ENCODE measurements at places on chromosomes 4 and X.

- DNase-seq: no peak
Measured at GRCh38 chr4:7272404-7272803, 80.1 kb downstream of the SORCS2 start.

DNA sequence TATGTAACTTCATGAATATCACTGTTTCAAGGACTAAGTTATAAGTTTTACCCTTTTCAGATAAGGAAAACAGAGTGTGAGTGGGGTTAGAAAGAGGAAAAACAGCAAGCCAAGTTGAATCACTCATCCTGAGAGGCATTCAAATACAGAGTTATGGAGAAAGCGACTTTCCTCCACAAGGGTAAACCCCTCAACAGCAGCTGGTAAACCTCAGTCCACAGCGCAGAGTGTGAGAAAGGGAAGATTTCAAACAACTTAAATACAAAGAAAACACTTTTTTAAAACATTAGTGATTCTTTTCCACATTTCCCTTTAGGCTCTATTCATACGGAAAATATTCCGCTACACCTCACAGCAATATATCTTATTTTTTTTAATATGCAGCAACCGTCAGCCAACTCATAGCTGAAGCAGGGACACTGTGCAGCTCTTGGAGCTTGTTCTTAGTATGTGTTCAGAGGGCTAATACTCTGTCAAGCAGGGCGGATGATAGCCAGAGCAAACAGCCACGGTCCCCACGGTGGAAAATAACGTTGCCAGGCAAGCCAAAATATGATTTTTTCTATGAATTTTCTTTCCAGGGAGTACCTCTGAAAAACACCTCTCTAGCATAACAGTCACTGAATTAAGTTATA is 488.9 kb upstream of the FAT1 start:
- DNase-seq: no peak

DNA sequence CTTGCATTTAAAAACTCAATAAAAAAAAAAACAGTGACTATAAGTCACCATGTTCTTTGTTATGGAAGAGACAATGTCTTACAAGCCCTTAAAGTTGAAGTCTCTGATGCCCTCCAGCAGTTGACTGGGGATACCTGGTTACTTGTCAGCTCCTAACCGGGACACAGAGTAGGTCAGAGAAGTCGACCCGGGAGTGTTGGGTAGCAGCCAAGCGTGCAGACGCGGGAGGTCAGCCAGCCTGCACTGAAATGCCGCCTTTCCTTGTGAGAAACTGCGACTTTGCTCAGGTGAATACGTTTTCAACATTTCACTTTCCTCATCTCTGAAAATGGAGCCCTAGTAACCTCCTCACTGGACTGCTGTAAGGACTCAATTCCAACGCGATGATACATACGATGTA is 81.8 kb downstream of the F11 start:
- no peak for DNase-seq

GRCh38 chr4:6926681-6927478 is 17.3 kb downstream of the TBC1D14 start:
- no peak for DNase-seq

DNA sequence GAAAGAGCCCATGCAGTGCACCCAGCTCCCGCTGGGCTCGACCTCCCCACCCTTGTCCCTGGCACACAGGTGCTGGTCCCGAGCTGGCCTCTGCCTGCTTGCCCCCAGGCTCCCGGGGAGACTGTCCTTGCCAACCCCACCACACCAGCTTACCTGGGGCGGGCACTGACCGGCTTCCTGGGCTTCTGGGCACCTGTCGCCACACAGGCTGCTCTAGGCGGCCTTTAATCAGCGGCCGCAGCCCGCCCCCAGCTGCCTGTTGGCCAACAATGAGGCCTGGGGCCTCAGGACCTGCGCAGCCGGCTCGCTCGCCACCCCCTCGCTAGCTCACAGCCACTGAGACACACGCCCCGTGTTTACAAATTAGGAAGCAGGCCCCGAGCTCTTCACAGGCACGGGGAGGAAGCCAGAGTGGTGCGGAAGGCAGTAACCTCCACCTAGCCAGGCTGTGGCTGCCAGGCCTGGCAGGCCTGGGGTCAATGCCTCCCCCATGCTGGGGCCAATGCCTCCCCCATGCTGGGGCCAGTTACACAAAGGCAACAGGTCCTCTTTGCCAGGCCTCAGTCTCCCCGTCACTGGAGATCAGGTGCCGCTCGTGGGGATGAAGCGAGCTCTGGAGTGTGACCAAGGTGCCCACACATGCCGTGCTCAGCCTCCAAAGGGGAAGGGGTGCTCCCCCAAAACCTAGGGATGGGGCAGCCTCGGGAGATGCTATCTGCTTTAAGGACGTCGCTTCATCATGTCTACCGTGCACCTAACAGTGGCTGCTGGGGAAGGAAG is at the start of gene TREX2:
Gene TREX2, minus strand, starts transcription at position 201 of the 780 bp plus-strand sequence. CDS start 626 bp downstream, outside the sequence.
- DNase-seq: no peak

GRCh38 chrX:124208660-124209059 is 123.8 kb upstream of the TEX13D start:
- no peak for DNase-seq

GRCh38 chr4:104494185-104494584 is 509 bp downstream of the CXXC4 start:
- DNase-seq: no peak

- no peak for DNase-seq
Measured at GRCh38 chr4:72602396-72603376, 33.7 kb upstream of the ADAMTS3 start.

- DNase-seq: no peak
Measured at GRCh38 chr4:112172180-112172579, 26.9 kb downstream of the FAM241A start.

- DNase-seq: no peak
Measured at GRCh38 chrX:115534383-115534782, 26.6 kb upstream of the PLS3 start.

DNA sequence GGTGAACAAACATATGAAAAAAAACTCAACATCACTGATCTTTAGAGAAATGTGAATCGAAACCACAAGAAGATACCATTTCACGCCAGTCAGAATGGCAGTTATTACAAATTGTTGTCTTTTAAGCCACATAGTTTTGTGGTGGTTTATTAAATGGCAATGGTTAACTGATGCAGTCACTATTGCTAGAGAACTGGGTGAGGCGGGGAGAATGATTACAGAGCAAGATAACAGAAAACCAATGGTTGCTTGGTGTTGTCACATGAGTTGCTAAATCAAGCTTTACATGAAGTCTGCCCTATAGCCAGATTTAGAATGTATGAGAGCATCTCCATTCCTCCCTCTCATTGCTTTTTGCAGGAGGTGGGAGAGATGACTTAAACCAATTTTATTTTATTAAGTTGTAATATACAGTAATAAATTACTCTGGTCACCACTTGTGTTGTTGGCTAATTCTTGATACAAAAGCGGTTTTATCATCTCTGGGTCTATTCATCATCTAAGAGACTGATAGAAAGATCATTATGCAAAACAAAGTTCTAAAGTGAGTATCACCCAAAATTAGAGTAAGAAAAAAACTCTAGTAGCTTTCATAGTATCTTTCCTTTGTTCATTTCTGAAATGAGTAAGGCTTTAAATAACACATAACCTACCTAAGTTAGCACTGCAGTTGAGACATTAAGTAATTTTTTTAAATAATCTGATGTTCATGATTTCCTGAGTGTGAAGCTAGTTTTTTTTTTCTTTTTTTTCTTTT is 859.5 kb downstream of the STIM2 start:
- no peak for DNase-seq

DNA sequence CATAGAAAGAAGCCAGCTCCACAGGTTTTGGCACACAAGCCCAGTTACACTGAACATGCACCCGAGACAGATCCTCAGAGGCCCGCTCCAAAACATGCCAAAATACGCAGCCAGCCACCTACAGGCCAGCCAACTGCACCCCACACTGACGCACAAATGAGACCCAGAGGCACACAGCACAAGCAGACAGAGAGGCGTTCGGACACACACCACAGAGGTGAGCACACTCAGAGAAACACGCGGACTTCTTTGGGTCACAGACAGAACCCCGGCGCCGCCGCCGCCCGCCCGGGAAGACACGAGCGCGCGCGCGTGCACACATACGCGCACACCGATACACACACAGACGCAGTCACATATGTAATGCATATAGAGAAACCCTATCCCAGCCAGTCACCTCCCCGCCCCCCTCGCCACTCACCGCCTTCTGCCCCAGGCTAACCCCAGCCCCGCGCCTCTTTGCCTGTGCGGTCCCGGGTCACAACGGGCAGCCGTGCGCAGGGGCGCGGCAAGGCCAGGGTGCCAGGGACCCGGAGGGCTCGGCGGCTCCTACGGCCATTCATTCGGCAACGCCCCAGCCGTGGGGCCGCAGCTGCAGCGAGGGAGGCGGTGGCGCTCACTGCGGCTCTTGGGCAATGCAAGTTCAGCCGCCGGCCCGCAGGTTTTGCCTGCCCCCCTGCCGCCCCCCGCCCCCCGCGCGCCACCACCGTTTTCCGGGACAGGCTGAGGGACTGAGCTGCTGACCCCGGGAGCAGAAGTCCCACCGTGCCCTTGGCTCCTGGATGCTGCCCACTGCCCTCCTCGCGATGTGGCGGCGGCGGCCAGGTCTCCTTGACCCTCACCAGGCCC is 553 bp downstream of the SEPTIN6 start:
- peak; percentile 54 for DNase-seq

DNA sequence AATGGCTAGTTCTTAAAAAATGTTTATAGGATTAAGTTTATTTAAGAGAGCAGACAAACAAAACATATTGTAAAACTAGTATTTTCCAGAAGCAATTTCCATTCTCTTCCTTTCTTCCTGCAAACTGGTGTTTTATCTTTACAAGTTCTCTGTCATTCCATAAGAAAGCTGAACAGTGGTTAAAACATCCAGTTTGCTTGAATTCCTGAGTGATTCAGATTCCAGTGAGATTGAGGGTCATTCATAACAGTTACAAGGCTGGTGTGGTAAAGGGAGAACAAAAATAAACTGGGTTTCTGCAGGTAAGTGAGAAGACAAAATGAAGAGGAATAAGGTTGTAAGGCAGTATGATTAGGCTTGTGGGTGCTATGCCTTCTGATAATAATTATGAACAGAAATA is 544.8 kb upstream of the DIPK2B start:
- DNase-seq: no peak

DNA sequence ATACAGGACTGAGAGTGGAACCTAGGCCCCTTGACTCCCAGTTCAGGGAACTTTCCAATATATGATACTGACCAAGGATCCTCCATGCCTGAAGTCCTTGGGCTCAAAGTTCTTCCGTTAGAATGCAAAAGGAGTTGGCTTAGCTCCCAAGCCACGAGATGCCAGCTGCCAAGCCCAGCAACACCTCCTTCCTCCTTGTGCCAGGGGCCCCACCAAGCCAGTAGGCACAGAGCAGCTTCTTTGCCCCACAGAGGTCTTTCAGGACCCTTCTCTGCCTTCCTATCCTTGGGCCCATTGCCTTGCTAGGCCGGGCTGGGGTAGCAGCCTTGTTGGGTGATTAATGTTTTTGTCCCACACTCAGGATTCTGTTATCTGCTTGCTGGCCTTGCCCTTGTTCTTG is 105.6 kb downstream of the EFNB1 start:
- DNase-seq: no peak

- DNase-seq: no peak
Measured at GRCh38 chrX:108795240-108795639, 58.9 kb upstream of the IRS4 start.

DNA sequence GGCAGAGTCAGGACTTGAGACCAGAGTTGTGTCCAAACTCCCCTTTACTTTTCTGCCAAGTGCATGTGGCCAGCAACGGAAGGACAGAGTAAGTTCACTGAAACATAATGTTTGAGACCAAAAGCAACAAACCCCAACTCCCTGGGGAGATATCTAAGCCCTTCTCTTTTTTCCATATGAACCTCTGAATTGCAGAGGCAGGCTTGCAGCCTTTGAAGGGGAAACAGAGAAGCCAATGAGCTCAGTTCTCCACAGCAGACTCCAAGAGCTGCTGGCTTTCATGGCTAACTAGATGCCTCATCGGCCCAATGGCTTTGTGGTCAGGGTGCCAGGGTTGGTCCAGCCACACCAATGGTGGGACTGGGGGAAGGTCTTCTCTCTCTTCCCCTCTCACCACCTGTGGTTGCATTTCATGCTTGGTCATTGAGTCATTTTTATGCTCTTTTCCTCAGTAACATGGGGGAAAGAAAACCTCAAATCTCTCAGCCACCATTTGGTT is 34.0 kb downstream of the STARD8 start:
- DNase-seq: no peak

GRCh38 chr4:41600243-41600912 is 62.4 kb downstream of the LIMCH1 start:
- no peak for DNase-seq

DNA sequence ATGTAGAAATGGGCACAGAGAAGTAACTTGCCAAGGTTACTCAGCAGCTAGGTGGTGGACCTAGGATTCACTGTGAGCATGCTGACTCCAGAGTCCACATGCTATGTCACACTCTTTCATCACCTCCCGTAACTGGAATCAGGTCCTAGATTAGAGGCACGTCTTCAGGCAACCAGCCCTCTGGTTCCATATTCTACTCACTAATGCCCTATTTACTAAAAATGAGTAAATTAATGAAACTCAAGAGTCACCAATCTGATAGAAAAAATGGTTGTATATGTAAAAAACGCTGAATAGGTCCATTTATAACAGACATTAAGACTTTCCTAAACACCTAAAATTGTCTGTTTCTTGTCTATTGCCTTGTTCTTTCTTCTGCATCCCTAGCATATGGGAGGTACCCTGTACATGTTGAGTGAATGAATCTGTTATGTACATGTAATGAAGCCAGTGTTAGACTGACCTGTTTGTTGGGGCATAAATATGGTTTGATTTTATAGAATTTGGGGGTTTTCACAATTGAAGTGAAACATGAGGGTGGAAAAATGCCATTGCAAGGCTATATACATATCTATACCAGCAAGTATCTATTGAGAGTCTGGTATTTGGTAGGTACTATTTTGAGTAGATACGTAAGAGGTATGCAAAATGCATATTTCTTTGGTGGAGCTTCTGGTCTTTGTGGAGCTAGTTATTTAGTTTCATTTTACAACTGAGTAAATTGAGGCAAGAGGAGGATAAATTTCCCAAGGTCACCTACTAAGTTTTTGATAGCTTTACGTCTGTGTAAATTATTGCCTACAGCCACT is 7.5 kb upstream of the RUFY3 start:
- DNase-seq: no peak

GRCh38 chr4:1369091-1369450 is 22.1 kb downstream of the UVSSA start:
- DNase-seq: no peak

- DNase-seq: no peak
Measured at GRCh38 chrX:2516623-2517022, 15.8 kb upstream of the DHRSX start.

DNA sequence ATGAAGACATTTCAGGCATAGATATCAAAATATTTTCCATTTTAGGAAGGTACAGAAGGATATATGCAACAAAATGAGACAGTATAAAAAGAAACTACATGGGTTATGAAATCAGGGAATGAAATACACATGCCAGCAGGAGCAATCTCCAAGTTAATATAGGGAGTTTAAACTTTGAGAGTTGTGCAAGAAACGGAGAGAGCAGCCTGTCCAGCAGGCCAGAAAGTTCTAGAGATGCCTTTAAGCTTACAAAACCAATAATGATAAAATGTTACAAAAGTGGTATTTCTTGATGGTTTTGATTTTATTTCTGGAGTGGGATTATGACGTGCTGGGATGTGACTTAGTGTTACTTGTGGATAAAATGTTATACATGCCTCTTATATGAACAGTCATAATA is 2047.9 kb downstream of the ARAP2 start:
- DNase-seq: no peak

GRCh38 chrX:10296576-10296975 is 139.8 kb downstream of the CLCN4 start:
- DNase-seq: no peak

All from activated CD4-positive, alpha-beta T cell treated with anti-CD3 and anti-CD28 coated beads for 24 hours (primary cell).